Smooth muscle cell of bladder (primary cell): ENCODE measurements at places on chromosomes 2 and 18. TPM values are rescaled to one million over a fixed set of nuclear protein-coding genes. Genes with fewer than 3 reads are reported as not detected.

Gene SH3RF3
- 2.6 and 3.7 TPM in 2 replicates for total RNA-seq

Gene NETO1
- total RNA-seq, result not detected in 2 replicates

Gene ZNF2
- total RNA-seq, result 6.1 and 9.8 TPM in 2 replicates

Gene SLC11A1
- 0.14 and 0.28 TPM in 2 replicates for total RNA-seq

Gene SLC9A4
- total RNA-seq, result under 0.01 TPM in 1 of 2 replicates, not detected in the other

Gene RAB11FIP5
- total RNA-seq, result 17.6 and 27.8 TPM in 2 replicates
